Upper lobe of left lung (tissue), 6 donors: ENCODE measurements at places on chromosomes 1 and 21. TPM values are rescaled to one million over a fixed set of nuclear protein-coding genes. Genes with fewer than 3 reads are reported as not detected.

DNA sequence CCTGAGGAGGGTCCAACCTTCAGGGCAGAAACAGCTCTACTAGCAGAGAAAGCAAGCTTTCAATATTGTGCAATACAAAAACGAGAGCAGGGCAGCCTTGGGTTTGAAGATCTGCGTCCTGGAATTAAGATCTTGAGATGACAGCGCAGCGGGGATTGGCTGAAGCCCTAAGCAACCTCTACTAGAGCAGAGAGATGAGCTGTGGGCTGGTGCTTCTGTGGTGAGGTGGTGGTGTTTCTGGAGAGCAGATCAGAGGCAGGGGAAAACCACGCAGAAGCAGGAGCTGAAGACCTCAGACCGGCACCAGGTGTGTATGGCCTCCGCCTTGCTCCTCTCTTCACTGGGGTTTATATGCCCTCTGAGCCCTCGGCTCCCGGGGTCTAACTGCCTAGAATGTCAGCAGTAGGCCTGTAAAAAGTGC, 12.5 kb downstream of the TRAF3IP3 start:
- H3K27me3 ChIP-seq = no peaks in the 10 kb centered on the region
- H3K4me1 ChIP-seq = peaks cover 22% of the 10 kb centered on the region
- H3K27ac ChIP-seq = peak overlapping the region; percentile 77
- DNase-seq = no peak
- H3K4me3 ChIP-seq = no peak overlapping the region

GRCh38 chr1:244324176-244324883, 127.4 kb downstream of the ADSS2 start:
- peaks cover 37% of the 10 kb centered on the region for H3K4me1 ChIP-seq
- no peaks in the 10 kb centered on the region for H3K36me3 ChIP-seq
- DNase-seq = no peak
- peak overlapping the region; percentile 88 for H3K27ac ChIP-seq

DNA sequence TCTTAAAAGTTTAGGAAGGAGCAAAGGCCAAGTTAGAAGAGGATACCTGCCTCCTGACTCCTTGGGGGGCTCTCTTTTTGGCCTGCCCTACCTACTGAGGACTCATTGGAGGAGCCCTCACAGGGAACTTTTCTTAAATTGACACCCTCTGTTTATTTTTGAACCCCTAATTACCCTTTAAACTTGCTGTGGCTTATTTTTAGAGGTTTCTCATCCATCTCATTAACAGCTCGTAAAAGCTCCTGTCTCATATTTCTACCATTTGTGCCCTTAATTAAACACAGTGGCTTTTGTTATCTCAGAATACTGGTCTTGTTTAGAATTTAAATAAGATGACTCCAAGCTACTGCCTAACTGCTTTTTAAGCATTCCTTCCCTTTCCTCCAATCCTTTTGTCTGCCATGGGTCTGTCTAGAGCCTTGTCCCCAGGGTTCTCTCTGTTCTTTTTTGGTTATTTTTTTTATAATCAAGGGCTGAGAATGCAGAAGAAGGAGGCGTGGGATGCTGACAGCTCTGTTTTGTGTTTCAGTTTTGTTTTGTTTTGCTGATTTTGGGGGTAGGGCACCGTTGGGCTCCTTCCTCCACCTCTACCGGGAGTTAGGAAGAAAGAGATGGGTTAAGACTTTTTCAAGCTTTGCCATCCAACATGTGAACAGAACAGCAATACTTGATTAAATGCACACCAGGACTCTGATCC, 78.0 kb downstream of the SYT6 start:
- no peak for DNase-seq
- no peaks in the 10 kb centered on the region for H3K36me3 ChIP-seq
- no peaks in the 10 kb centered on the region for H3K27me3 ChIP-seq
- no peak overlapping the region for H3K27ac ChIP-seq
- H3K4me1 ChIP-seq = peaks cover 5% of the 10 kb centered on the region
- H3K4me3 ChIP-seq = no peak overlapping the region

The GPR157 gene
- total RNA-seq = 26.5 TPM

The ERMAP gene
- 11.7 TPM for total RNA-seq

The ADGRL4 gene
- 1.9 TPM for total RNA-seq
